Fibroblast of the aortic adventitia (primary cell): ENCODE measurements at places on chromosomes 4 and X. TPM values are rescaled to one million over a fixed set of nuclear protein-coding genes. Genes with fewer than 3 reads are reported as not detected.
A peak's percentile ranks its signal among the peaks of the same experiment; 100 is the strongest.

- no peak for DNase-seq
These were observed 31.1 kb upstream of the CYLC1 start for GRCh38 chrX:83829874-83830273.

DNA sequence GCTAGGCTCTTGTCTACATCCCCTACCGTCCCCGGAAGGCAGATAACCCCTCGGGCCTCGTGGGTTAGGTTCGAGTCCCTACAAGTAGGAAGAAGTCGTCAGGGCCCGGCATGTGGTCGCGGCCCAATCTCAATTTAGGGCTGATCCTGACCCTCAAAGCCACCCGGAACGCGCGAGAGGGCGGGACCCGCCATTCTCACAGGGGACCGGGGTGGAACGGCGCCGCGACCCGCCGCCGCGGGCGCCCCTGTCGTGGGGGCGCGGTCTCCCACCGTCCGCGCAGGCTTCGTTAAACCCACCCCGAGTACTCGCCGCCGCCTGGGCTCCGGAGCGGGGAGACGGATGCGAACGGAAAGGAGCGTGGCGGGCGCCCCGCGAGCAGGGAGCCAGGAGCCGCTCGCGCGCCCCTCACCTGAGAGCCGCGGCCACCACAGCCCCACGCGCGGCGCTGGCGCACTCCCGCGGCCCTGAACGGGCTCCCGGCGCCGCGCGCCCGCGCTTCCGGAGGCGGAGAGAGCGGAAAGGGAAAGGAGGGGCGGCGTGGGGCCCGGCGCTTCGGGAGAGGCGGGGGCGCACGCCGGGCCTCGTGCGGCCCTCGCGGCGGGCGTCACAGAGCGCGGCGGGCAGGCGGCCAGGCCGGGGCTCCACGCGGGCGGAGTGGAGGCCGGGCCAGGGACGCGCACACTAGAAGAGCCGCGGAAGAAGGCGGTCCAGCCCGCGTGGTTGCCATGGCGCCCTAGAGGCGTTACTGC, at the start of gene CFAP97:
Gene CFAP97 (minus strand): TSS at position 515 of the 752 bp plus-strand sequence. CDS start 12,804 bp downstream, outside the sequence.
- peak; percentile 90 for DNase-seq

- no peak for DNase-seq
These were observed 573.0 kb downstream of the GABRG1 start for GRCh38 chr4:45550766-45551366.

GRCh38 chr4:15784959-15785634, 7.0 kb downstream of the CD38 start:
- DNase-seq, result no peak

DNA sequence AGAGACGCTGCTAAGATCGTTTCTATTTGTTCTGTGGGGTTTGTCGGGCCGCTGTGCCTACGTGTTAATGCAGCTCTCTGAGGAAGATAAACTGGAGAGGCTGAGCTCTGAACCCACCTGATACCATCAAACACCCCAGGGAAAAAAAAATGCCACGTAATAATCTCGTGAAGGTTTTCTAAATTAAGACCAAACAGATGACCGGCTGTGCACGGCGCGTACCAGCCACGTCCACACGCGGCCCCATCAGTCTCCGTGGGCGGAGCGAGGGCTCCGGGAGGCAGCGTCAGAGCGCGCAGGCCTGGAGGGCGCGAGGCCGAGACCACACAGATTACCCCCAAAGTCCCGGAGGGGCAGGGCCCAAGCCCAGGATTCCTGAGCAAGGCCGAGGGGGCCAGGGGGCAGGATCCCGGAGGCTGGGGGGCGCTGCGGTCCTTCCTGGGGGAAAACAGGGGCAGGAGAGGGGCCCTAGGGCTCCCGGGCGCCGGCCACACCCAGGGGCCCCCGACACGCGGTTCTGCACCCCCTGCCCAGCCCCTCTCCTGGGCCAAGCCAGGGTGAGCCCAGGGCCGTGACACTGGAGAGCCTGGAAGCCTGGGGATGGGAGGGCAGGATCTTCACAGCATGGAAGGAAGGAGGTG, 91.9 kb downstream of the FAM53A start:
- DNase-seq, result no peak

DNA sequence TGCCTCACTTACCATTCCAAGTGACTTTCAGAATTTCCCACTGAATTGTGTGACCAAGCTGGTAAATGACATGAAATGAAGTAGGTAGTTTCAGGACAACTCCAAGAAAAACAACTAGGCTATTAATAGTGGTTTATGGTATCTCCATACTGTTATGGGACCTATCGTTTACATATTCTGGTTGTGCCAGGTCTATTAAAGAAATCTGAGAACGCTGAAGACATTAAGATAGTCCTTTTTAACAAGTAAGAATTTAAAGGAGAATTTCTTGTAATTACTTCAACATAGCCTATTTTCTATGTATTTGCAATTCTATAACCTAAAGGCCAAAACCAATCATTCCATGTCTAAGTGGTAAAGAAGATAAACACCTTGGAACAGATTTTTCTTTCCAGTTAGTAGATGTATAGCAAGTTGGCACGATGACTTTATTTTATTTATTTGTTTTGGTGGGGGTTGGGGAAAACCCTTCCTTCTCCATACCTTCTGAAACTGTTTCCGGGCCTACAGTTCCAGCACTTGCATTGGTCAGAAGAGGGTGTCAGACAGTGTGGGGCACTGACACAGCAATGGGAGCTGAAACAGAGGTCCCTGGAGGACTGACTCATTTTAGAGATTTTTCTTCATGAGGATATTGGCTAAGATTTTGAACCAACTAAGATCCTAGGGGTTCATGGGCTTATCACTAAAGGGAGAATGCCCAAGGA, 7.6 kb upstream of the DCLK2 start:
- peak; percentile 53 for DNase-seq

GRCh38 chr4:158004101-158004500, 168.7 kb downstream of the GASK1B start:
- DNase-seq, result no peak

DNA sequence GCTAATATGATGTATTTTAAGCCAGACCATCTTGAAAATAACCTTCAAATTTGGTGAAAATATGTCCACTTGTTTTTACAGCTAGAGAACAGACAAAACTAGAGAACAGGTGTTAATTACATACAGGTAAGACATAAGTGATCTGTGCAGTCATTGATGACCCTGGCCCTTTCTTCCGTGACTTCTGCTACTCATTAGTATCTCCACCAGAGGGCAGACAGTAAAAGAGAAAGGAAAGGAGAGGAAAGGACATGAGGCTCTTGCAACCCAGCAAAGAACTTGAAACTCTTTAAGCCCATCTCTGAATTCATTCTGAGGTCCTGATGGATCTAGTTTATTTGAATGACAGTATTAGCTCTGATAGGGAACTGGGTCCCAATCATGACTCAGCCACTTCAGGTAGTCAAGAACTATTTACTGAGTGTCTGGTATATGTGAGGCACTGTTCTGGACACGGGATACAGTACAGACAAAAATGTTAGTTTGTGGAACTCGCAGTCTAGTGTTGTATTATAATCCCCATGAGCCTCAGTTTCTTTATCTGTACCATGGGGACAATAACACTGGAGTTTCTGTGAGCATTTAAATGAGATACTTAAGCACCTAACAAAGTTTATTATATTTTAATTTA, 121.0 kb upstream of the TEX13D start:
- peak; percentile 8 for DNase-seq

DNA sequence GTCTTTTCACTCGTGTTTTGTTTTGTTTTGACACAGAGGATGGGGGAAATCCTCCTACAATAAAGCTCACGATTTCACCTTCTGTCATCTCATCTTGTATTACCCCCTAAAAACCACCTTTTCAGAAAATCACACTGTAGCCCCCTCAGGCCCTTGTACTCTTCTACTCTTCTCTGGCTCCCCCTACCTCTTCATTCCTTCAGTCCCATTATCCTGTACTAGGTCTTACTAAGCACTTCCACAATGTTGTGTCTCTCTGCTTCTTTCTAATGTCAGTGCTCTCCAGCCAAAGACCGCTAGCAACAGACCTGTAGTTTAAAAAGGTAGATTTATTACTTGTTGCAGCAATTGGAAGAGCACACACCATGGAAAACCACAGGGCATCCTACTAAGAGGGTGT, 30.0 kb upstream of the RNF128 start:
- DNase-seq, result no peak

GRCh38 chr4:773214-773613, 52.7 kb downstream of the CPLX1 start:
- no peak for DNase-seq

DNA sequence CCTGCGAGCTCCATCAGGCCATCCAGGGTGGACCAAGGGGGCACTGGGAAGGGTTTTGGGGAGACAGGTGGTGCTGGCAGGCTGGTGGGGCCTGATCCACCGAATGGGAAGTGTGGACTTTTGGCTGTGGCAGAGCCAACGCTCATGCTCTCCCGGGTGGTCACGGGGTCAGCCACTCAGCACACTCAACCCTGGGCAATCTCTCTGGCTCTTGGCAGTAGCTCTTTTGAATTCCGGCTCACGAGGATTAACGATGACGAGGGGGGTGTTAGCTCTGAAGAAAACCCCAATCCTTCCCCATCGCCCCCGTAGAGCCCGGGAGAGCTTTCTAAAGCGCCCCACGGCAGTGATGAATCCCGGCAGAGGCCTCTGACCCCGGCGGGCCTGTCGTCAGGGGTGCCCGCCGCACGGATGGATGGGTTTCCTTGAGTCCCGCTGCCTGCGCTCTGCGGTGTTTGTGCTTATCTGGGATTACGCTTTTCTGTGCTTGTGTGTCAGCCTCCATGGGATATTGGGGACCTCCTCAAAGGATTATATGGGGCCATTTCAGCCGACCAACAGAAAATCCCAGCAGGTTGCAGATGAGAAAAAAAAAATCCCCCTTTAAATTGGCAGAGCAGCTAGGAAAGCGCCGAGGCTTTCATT, 156.8 kb upstream of the PSAPL1 start:
- DNase-seq, result no peak

- no peak for DNase-seq
These were observed 110.2 kb upstream of the UGT8 start for GRCh38 chr4:114488301-114488982.

DNA sequence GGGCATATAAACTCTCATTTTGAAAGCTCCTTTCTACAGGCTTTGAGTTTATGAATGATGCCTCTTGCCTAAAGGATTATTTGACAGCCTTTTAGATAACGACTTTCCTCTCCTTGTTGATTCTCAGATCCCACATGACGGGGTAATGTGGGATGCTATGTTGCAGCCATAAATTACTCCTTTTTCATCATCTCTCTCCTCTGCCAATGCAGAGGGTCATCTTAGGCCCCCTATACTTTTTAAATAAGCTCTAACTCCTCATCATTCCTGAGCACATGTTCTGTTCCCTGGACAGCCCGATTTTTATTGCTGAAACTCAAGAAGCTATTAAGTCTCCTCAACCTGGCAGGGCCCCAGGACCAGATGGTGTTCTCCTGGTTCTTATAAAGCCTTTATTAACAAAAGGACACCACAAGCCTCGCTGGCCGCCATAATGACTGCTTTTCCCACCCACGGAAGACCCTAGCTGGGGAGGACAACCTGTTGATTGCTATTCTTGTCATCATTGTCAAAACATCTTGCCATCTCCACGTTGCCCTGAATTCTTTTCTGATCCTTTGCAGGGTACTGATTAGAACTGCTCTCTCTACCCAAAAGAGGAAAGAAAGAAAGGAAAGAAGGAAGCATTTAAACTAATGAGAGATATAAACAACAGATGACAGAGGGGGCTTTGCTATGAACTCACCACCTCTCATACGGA, 150.7 kb downstream of the DHX15 start:
- DNase-seq, result no peak

- peak; percentile 99 for DNase-seq
These were observed 45.6 kb downstream of the SH3RF1 start for GRCh38 chr4:169225058-169225751.

- DNase-seq, result no peak
These were observed 51.5 kb downstream of the NPNT start for GRCh38 chr4:105946771-105947170.

DNA sequence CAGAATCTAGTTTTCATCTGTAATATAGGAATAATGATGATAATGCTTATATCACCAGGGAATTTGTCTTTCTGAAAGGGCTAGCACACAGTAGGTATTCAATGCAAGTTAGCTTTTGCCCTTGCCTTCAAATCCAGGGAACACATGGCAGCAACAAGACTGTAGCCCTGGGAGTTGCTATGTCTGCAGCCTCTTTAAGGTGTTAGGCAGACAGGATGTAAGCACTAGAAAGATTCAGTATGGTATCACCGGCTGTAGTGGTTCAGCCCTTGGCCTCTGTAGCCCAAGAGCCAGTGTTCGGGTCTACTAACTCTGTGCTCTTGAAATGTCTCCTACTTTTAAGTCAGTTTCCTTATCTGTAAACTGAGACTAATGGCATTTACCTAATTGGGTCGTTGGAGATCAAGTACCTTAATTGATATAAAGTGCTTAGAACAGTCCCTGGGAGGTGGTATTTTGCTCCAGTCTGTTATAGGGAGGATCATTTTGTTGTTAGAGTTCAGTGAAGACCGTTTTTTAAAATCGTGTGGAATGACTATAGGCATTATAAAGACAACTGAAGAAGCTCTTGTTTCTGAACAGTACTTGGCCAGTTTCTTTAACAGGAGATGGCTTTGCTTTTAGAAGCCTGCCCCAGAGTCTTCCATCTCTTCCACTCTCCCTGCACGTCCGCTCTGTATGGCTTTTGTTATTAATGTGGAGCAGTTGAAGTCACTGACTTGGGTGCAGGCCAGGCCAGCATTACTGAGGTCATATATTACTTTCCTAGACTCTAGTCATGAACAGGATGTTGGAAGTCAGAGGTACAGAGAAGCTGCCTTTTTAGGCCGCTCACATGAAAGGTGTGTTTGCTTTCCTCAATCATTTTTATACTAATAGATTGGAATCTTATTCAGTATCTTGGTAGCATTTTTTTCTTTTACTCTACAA, 44.8 kb downstream of the GAB1 start:
- DNase-seq, result peak; percentile 86

- no peak for DNase-seq
These were observed 25.3 kb downstream of the STIM2 start for GRCh38 chr4:26885912-26886274.

- no peak for DNase-seq
These were observed 278 bp downstream of the CLOCK start for GRCh38 chr4:55546506-55546755.

DNA sequence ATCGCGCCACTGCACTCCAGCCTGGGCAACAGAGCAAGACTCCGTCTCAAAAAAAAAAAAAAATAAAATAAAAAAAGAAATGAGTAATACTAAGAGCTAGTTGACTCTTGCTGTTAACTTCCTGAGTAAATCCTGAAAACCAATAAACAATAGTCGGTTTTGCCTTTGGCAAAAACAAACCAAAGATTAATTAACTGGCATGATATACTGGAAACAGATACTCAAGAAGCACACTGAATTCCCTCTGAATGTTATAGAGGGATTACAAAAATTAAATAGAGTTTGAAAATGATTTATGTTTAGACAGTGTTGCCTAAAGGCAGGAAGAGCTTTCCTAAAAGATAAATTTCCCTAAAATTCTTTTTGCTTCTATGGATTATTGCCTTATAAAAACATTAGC, 1702.3 kb downstream of the STIM2 start:
- DNase-seq, result no peak

PCDH11X gene
- under 0.01 TPM in 1 of 2 replicates, not detected in the other for total RNA-seq

BANK1 gene
- 0.41 and 0.54 TPM in 2 replicates for total RNA-seq

FRAS1 gene
- total RNA-seq, result 1.9 and 16.8 TPM in 2 replicates

PDGFC gene
- 30.5 and 42.8 TPM in 2 replicates for total RNA-seq

BMX gene
- total RNA-seq, result 0.18 and 0.90 TPM in 2 replicates

ACOT9 gene
- total RNA-seq, result 52.8 and 83.0 TPM in 2 replicates

NUDT11 gene
- total RNA-seq, result 11.8 and 13.9 TPM in 2 replicates

SEPTIN11 gene
- total RNA-seq, result 280 and 436 TPM in 2 replicates

TEX13C gene
- not detected in 2 replicates for total RNA-seq

KLB gene
- under 0.01 TPM in 1 of 2 replicates, not detected in the other for total RNA-seq

RTL9 gene
- total RNA-seq, result 1.5 TPM in 1 of 2 replicates, not detected in the other

CT55 gene
- not detected in 2 replicates for total RNA-seq
